ENCODE measurements at places on chromosomes 5 and 9.

DNA sequence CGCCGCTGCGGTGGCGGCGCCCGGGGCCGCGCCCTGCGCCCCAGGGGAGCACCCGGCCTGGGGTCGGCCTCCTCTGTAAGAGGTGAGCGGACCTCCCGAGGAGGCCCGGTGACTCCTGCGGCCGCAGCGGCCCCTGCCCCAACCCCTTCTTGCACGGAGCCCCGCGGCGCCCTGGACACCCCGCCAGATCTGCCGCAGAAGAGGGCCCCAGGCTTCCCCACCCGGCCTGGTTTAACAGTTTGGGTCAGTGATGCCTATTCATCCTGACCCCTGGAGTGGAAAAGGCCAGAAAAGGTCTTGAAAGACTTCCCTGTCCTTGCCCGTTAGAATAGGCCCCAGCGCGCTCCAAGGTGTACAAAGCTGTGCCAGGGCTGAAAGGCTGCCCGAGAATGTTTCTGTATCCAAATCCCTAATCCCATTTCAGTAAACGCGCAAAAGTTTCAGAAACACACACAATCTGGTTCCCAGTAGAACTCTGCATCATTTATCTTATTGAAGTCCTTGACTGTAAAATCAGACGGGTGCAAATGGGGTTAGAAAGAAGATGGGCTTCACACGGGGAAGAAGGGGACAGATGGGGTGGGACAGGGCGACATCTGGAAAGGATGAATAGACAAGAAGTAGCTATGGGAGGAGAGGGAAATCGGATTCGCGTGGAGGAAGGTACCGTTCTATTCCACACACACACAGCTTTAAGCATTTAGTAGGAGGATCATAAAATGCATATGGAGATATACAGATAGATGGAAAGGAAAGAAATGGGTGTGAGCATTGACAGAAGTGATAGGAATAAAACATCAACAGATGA is 1.1 kb upstream of the SSBP2 start:
- no peak for DNase-seq

GRCh38 chr5:28517691-28518090 is 1479.3 kb upstream of the CDH9 start:
- no peak for DNase-seq

- no peak for DNase-seq
Measured at GRCh38 chr5:28468166-28468565, 1429.8 kb upstream of the CDH9 start.

GRCh38 chr5:80181618-80182211 is 74.1 kb downstream of the SERINC5 start:
- no peak for DNase-seq

DNA sequence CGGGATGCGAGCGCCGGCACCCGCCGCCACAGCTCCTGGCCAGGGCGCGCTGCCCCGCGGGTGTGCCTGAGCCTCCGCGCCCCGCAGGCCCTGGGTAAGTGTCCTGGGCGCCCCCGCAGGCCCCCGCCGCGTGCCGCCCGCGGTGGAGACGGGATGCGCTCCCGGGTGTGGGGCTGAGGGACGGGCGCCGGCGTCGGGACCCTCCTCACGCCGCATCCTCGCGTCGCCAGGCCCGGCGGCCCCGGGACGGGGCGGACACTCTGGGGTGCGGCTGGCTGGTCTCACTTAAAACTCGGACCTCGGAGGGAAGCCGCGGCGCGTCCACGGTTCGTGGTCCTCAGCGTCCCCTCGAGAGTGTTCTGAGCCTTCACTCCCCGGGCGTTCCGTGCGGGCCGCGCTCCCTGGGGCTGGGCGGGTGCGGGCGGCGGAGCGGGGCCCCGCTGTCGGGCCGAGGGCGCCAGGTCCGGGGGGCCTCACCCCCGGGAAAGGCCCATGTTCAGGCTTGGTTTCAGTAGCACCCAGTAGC is 275 bp downstream of the AHRR start:
- no peak for DNase-seq

DNA sequence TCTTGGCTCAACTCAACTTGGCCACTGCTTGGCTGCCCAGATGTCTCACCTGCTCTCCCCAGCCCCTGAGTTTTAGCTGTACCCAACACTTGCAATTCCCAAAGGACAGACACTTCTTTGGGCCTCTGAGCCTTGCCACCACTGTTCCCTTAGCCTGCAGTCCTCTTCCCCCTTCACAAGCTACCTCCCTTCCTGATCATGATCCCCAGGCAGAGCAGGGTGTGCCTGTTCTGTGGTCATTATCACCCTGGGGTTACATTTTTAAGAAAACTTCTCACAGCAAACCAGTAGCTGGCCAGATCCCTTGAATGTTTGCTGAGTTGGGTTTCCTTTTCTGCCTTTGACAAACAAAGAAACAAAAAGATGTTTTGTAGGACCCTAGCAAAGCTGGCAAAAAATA is 87.5 kb upstream of the PRRC1 start:
- no peak for DNase-seq

Data from activated T-cell treated with anti-CD3 and anti-CD28 coated beads for 4 hours (primary cell).